ENCODE measurements at places on chromosomes 12 and 14.

DNA sequence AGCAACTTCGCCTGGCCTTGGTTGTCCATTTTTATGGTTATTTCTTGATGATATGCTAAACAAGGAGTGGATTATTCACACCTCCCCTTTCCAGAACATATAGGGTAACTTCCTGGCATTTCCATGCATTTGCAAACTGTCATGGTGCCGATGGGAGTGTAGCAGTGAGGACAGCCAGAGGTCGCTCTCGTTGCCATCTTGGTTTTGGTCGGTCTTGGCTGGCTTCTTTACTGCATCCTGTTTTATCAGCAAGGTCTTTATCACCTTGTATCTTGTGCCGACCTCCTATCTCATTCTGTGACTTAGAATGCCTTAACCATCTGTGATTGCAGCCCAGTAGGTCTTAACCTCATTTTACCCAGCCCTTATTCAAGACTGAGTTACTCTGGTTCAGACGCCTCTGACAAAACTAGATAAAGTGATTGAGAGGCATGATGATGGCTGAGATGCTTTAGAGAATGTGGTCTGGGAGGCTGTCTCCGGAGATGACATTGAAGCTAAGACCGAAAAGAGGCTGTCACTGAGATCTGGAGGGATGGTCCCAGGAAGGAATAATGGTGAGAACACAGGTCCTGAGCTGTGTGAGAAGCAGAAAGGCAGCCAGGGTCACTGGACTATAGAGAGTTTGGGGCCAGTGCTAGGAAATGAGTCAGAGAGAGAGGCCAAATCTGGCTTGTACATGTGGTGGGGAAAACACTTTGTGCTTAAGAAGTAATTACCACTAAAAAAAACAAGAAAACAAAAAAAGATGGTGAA is 2.9 kb downstream of the GLT1D1 start:
- DNase-seq = no peak

DNA sequence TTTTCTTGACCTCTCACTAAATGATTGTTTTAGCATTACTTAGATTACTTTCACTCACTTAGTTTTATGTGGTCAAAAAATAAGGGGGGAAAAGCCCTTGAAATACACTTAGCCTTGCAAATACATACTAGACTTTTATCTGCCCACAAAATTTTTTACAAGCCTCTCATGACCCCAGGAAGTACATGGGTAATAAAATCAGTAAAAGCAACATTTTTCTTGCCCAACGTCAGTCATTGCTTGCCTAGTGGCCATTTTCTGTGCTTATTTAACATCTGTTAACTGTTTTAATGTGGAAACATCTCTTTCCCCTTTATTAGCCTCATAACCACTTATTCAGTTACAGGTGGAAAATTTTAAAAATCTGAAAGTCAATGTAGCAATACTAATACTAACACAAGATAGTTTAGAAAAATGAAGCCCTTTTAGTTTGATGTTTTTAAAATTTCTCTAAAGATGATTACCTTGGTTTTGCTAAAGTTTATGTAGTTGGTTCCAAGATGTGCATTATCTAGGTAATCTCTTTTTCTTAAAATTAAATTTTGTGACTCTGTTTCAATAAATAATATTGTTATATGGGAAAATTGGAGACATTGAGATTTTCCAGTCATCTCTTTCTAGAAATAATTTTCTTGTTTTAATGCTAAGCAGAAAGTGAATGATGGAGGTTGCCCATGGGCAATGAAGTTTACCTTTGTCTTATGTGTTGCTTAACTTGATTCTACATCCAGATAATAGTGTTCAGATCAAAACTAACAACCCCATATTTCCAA is 175.5 kb downstream of the TMTC2 start:
- no peak for DNase-seq

DNA sequence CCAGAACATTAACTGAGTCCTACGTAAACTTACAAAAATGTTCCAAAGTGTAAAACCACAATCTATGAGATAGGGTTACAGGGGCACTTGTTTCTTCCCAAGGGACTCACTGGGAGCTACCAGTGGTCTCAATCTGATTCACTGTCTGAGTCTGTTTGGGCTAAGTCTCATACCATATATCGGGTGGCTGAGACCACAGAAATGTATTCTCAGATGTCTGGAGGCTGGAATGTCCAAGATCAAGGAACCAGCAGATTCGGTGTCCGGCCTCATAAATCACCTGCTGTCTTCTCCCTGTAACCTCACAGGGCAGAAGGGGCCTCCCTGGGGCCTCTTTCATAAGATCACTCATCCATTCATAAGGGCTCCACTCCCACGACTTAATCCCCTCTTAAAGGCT is 616.3 kb upstream of the TMEM132C start:
- no peak for DNase-seq

GRCh38 chr14:61188978-61189808 is 91.9 kb downstream of the TMEM30B start:
- no peak for DNase-seq

- DNase-seq = no peak
Measured at GRCh38 chr12:53070877-53071492, 8.2 kb downstream of the SPRYD3 start.

DNA sequence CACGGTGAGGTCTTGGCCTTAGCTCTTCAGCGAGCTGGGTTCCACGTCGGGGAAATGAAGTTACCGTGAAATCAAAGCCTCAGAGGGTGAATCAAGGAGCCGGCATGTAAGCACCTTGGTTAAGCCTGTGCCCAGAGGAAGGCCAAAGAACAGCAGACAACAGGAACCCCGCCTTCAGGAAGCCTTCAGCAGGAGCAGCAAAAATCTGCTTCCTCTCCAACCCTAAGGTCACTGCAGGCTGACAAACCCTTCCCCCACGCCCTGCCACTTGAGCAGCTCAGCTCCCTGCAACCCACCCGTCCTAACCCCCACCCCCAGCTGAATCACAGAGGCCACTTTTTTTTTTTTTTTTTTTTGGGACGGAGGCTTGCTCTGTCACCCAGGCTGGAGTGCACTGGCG is 72.9 kb upstream of the LTA4H start:
- DNase-seq = no peak

- no peak for DNase-seq
Measured at GRCh38 chr14:68891851-68892660, 87.0 kb downstream of the ACTN1 start.

- no peak for DNase-seq
Measured at GRCh38 chr14:50725761-50726160, 57.7 kb upstream of the SAV1 start.

DNA sequence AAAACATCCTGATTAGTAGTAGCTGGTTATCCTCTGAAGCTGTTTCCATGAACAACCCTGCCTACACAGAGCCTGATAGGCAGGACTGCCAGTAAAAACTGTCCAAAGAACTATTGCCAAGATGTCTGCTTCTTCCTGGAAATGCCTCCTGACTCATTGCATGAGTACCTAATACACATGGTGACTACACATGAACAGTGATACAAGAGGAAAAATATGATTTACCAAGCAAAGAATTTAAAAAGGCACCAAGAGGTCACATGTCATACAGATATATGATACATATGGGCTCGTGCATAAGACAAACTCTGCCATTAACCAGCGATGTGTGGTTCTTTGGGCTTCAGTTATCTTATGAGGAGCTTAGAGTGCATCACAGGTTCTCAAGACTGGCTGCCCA is 552.3 kb downstream of the SLC16A7 start:
- DNase-seq = no peak

- DNase-seq = no peak
Measured at GRCh38 chr12:67721248-67721647, 72.7 kb downstream of the DYRK2 start.

- no peak for DNase-seq
Measured at GRCh38 chr12:3135522-3136461, 58.6 kb downstream of the TSPAN9 start.

- DNase-seq = no peak
Measured at GRCh38 chr14:63542231-63542999, 762 bp downstream of the PPP2R5E start.

DNA sequence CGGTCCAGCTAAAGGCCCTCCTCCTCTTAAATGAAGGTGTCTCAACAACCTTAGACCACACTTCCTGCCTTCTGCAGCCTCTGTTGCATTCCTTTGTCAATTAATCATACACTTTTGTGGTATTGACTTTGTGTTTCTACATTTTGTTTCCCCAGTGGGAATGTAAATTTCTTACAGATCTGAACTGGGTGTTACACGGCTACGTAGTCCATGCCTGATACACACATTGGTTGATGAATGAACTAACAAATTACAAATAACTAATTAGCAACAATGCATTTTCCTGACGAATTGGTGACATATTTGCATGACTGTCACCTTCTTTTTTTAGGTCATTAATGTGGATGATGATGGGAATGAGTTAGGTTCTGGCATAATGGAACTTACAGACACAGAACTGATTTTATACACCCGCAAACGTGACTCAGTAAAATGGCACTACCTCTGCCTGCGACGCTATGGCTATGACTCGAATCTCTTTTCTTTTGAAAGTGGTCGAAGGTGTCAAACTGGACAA is 15.2 kb upstream of the CCT2 start:
- no peak for DNase-seq

DNA sequence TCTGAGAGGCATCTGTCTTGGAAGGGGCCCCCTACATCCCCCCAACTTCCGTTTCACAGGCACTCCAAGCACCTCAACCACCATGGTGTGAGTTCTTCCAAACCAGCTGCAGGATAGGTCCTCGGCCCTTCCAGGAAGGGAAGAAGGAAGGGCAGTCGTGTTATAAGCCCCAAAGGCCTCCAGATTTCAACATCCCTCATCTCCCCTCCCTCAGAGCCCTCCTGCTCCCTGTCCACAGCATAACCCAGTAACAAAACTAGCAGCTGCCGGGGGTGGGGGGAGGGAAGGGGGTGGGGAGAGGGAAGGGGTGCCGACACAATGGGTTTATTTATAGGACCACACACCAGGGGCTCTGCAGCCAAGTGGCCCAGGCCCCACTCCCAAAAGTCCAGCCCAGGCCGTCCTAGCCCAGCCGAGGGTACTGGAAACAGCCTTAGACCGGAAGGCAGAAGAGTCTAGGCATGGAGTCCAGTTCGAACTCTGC is 18.3 kb downstream of the NCKAP5L start:
- DNase-seq = no peak

DNA sequence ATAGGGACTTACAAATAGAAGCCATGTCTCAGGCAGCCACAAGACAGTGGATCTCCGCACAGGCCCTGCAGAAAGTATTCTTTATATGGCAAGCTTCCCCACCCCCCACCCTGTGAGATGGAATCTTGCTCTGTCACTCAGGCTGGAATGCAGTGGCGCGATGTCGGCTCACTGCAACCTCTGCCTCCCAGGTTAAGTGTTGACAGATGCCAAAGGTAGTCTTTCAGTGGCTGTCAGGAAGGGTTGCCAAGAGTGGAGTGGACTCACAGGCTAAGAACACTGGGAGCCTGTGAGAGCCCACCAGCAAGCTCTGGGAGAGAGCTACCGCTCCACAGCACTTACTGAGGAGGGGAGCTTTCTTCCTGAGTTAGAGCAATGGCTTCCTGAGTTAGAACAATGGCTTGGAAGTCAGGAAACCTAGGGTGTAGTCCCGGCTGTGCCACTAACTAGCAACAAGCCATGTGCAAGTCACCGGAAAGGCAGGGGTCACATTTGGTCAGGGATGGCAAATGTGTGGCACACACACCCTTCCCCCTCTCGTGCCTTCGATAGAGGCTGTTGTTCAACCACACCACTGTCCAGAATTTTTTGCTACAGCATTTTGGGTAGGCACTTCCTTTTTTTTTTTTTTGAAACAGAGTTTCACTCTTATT is 2.6 kb downstream of the RNASE1 start:
- DNase-seq = no peak

DNA sequence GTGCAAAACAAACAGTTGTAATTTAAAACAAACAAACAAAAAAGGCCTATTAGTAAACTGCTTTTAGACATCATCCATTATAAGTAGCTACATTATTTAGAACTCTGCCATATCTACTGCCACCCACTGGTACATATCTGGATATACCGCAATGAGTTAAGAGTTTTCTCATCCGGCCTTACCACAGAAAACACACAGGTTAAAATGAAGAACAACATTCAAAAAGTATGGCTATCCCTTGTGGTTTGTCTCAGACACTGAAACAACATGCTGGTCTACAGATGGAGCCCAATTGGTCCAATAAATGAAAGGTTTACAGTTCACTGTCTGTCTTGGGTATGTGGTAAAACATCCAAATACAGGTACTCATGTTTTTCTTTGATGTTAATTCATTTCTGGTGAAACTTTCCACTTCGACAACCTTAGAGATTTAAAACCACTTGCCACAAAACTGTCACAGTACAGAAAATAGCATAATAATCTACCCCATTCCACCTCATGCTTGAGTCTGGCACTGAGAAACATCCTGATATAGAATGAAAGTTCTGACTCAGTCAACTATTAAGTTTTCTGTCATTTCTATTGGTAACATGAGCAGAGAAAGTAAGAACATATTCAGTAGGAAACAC is 354.3 kb downstream of the CEP128 start:
- no peak for DNase-seq

DNA sequence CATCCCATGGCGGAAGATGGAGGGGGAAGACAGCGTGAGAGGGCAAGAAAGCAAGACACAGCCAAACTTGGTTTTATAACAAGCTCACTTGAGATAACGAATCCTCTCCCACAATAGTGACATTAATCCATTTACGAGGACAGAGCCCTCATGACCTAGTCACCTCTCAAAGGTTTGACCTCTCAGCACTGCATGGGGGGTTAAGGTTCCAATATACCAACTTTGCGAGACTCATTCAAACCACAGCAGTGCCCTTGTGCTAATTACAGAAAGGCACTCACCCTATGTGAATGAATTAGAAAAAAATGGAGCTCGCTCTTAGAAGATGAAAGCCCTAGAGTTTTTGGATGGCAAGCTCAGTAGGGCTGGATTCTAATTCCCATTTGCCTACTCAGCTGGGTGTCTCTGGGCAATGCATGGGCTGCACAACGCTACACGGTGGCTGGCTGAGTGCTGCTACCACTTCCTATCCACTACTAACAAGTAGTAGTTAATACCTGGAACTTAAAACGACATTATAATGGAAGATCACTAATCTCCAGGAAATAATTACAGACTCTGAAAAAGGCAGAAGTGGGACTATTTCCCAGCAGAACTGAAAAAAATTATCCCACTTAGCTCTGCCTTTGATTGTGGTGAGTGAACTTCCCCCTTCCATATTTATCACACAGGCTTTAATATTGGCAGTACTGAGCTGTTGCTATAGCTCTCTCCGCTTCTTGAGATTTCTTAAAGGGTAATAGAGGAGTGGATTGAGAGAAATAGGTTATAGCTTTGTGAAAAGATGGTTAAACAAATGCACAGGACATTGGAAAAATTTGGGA is 27.5 kb downstream of the TESPA1 start:
- no peak for DNase-seq

DNA sequence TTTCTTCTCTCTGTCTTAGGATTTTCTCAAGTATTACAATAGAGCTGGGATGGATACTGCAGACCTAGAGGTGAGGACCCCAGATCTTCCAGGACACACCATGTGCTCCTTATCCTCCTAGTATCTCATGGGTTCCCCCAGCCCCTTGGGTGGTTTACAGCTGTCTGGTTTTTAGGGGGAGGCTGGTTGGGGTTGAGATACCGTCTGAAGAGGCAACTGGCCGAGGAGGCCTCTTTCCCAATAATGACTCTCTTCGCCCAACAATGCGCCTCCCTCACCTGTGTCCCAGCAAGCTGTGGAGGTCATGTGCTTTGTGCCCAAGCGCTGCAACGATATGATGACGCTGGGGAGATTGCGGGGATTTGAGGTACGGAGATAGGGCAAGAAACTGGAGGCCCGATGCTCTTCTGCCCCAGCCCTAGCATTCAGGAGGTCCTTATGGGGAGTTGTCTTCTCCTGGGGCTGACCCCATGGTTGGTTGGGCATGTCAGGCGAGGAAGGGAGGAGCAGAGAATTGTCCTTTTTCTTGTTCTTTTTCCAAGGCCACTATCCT is 3.8 kb downstream of the ARHGEF25 start:
- no peak for DNase-seq

GRCh38 chr12:121326996-121327674 is 25.1 kb downstream of the ANAPC5 start:
- DNase-seq = no peak

Measured in stimulated activated CD8-positive, alpha-beta memory T cell treated with anti-CD3 and anti-CD28 coated beads, Interleukin-4, amount 100 ng/mL, for 1 hour (primary cell).